ENCODE measurements at places on chromosomes 5 and 9.
A peak's percentile ranks its signal among the peaks of the same experiment; 100 is the strongest.

- peak; percentile 9 for DNase-seq
Observed at GRCh38 chr5:91312698-91313097, 70.4 kb downstream of the ARRDC3 start.

DNA sequence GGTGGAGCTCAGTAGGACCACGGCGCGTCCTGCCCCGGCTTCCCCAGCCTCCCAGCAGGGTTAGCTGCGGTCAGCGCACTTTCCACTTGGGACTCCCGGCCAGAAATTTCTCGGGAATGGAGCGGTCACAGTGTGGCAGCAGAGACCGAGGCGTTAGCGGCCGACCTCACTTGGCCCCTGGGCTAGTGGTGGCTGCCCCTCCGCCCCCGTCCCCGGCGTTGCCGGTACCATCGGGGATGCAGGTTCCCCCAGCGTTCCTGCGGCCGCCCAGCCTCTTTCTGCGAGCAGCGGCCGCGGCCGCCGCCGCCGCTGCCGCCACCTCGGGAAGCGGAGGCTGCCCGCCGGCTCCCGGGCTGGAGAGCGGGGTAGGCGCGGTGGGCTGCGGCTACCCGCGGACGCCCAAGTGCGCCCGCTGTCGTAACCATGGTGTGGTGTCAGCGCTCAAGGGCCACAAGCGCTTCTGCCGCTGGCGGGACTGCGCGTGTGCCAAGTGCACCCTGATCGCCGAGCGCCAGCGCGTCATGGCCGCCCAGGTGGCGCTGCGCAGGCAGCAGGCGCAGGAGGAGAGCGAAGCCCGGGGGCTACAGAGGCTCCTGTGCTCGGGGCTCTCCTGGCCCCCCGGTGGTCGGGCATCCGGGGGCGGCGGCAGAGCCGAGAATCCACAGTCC, 460 bp downstream of the DMRTA1 start:
- peak; percentile 54 for DNase-seq

DNA sequence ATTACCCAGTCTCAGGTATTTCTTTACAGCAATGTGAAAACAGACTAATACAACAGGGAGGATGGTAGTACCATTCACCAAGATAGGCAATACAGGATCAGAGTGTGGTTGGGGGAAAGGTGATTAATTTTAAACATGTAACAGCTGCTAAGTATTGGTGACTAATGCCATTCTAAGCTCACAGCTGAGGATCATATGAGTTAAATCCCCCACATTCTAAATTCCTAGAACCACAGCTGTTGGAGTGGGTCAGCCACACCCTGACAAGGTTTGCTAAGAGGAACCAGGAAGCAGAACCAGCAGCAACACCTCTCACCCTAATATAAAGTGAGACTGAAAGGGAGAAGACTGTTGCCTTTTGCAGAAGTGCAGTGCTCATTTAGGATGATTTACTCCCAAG, 24.8 kb downstream of the HSPB3 start:
- DNase-seq: no peak

GRCh38 chr5:75078027-75078426, 25.7 kb upstream of the GCNT4 start:
- no peak for DNase-seq

DNA sequence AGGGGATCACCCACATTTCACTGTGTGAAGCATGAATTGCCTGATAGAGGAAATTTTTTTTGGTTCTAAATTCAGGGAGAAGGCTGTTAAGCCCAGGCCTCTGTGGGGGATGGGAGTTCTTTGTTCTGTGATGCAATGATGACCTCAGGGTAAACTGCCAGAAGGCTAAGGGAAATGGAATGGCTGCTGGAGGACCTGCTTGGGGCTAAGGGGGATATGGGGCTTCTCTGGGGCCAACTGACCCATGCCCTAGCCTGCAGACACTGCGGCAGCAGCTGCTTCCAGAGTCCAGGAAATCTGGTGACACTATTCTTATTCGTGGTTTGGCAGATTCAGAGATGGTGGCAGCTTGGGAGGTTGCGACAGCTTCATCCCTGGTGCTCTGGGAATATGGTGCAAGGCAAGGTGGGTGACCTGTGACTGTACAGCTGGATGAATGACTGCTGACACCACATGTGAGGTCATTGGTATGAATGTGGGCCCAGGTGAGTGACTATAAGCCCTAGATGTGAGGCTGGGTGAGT, 30.3 kb downstream of the VCP start:
- peak; percentile 28 for DNase-seq

- DNase-seq: no peak
Observed at GRCh38 chr9:131036529-131037334, 27.8 kb downstream of the LAMC3 start.

DNA sequence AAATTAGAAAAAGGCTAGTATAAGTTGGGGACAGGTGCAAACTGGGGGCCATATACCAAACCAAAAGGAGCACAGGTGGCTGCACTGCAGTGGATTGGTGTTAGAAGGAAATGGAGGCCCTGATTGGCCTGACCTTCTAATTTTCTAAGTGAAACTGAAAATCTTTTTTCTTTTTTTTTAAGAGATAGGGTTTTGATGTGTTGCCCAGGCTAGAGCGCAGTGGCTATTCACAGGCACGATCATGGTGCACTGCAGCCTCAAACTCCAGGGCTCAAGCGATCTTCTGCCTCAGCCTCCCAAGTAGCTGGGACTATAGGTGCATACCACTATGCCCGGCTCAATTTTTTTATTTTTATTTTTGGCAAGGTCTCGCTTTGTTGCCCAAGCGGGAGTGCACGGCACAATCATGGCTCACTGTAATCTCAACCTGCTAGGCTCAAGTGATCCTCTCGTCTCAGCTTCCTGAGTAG, 9.8 kb upstream of the CCDC69 start:
- no peak for DNase-seq

GRCh38 chr5:116038817-116039216, 6.5 kb downstream of the ARL14EPL start:
- DNase-seq: no peak

Measured in RCC 7860 (cell line).